ENCODE measurements at places on chromosomes 4 and X.

- DNase-seq = no peak
Measured at GRCh38 chrX:41014776-41015360, 70.4 kb upstream of the USP9X start.

DNA sequence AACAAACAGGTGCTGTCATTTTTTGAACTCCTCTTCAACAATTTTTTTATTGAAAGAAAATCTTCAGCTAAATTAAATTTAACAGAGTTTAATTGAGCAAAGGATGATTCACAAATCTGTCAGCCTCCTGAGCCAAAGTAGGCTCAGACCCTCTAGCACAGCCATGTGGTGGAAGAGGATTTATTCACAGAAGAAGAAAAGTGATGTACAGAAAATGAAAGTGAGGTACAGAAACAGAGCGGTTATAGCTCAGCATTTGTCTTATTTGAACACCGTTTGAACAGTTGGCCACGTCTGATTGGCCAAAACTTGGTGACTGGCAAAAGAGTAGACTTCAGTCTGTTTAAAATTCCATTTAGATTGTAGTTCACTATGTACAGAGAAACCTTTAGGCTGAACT, 217.3 kb downstream of the SPANXN1 start:
- no peak for DNase-seq

- DNase-seq = no peak
Measured at GRCh38 chrX:155071694-155072280, 479 bp downstream of the BRCC3 start.

GRCh38 chr4:111997785-111998184, 147.5 kb upstream of the FAM241A start:
- no peak for DNase-seq

DNA sequence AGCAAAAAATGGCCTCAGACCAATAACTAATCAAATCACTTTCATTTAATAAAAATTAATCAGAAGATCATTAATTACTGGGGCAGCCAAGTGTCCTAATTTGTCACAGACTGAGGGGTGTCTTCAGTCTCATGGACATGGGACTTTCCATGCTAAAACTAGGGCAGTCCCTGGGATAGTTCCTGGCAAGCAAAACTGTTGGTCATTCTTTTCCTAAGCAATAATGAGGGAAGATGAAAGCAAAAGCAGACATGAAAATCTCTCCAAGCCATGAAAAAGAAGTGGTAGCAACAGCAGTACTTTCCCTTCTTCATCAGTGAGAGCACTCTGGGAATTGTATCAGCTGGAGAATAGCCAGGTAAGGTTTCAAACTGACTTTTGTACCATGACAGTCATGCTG, 3.7 kb upstream of the ANTXR2 start:
- no peak for DNase-seq

GRCh38 chrX:63330681-63331080, 20.5 kb downstream of the SPIN4 start:
- no peak for DNase-seq

GRCh38 chr4:40608628-40609027, 21.0 kb downstream of the RBM47 start:
- DNase-seq = no peak

DNA sequence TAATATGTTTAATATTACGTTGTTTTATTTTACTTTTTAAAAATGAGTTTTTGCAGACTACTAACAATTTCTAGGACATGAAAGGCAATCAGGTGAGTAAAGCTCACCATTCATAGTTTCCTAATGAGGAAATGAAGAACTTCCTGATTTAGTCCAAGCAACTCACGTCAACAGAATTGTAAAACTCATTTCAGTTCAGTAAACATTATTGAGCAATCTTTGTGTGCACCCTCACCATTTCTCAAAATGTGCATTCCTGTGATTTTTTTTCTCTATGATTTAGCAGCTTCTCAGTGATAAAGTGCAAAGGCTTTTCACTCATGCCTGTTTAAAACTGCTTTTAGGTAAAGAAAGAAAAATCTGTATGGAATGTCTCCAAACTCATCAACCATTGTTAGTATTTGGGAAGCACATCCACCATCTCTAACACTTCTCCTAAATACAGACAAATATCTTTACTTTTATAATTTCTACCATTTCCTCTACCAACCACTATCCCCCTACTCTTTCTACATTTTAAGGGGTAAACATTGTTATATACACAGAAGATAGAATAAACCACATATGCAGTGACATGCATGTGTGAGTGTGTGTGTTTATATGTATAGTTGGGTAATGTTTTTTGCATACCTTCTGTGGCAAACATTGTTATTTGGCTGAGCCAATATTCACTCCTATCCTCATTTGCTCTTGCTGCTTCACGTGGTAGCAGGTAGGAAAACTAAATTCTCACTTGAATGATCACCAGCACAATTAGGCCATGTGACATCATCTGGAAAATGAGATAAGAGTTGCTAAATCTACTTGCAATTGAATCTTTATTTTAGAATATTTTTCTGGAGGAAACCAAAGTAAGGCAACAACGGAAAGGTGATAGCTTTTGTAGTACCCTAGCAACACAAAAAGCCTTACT, 54.7 kb upstream of the PRDM8 start:
- DNase-seq = no peak

DNA sequence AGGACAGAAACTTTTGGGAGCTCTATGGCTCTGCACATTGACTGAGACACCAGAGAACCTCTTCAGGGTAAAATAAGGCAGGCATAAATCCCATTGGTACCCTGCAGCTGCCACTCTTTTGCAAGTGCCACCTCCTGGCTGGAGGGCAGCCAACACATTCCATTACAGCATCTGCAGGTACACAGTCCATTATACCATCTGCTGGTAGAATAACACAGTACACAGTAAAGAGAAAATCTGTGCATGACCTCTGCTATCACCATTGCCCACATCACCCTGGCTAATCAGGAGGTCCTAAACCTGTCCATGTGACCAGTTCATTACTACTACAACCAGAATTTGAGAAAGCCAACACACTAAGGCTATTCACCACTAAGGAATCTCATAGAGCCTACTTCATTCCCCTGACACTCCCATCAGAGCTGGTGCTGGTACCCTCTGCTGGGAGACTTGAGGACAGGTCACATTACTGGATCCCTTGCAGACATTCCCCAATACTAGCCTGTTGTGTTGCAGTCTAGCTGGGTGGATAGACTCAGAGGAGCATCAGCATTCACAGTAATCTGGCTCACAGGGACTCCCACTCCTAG, 176.2 kb upstream of the TACR3 start:
- no peak for DNase-seq

DNA sequence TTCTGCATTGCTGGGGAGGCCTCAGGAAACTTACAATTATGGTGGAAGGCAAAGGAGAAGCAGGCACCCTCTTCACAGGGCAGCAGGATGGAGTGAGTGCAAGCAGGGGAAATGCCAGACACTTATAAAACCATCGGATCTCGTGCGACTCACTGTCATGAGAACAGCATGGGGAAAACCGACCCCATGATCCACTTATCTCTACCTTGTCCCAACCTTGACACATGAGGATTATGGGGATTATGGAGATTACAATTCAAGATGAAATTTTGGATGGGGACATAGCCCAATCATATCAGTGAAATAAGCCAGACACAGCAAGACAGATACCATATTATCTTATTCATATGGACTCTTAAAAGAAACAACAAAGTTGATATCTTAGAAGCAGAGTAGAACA, 134.9 kb downstream of the C4orf33 start:
- no peak for DNase-seq

Measured in gastrocnemius medialis (tissue), 4 donors.